ENCODE measurements at places on chromosomes 4 and X.

GRCh38 chr4:10333942-10334341 lies 123.3 kb downstream of the ZNF518B start:
- no peak for DNase-seq

- no peak for DNase-seq
Observed at GRCh38 chr4:84973856-84974255, 7.4 kb upstream of the WDFY3 start.

- DNase-seq, result no peak
Observed at GRCh38 chr4:81676537-81676936, 204.8 kb upstream of the RASGEF1B start.

- DNase-seq, result no peak
Observed at GRCh38 chrX:25941087-25941486, 197.1 kb upstream of the MAGEB18 start.

- no peak for DNase-seq
Observed at GRCh38 chrX:72176981-72177380, 4.6 kb upstream of the PIN4 start.

GRCh38 chr4:150348079-150348478 lies 233.9 kb upstream of the MAB21L2 start:
- DNase-seq, result no peak

- DNase-seq, result no peak
Observed at GRCh38 chr4:99341426-99341825, 11.1 kb downstream of the ADH1C start.

DNA sequence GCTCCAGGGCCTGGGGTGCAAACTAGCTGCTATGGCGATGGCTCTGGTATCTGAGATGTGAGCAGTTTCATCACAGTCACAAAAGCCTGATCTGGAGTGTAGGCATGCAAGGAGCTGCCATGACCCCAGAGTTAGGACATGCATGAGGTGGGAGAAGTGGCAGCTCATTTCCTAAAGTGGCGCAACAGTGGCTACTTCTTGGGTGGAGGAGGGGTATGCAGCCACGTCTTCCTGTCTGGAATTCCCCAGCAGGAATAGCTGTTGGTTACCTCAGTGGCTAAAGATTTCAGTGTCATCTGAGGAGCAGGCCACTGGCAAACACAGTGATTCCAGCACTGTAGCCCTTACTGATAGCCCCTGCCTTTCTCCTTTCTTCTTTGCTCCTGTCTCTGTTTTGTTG lies 1382.5 kb downstream of the C4orf33 start:
- DNase-seq, result no peak

DNA sequence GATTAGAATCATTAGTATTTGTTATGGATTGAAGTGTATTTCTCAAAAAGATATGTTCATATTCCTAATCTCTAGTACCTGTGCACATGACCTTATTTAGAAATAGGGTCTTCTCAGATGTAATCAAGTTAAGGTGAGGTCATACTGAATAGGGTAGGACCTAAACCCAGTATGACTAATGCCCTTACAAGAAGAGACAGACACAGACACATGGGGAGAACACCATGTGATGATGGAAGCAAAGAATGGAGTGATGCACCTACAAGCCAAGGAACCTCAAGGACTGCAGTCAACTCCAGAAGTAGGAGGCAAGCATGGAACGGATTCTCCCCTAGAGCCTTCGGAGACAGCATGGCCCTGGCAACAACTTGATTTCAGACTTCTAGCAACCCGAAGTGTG lies 31.4 kb downstream of the OTUD4 start:
- no peak for DNase-seq

- no peak for DNase-seq
Observed at GRCh38 chr4:80229590-80229989, 32.3 kb downstream of the PRDM8 start.

GRCh38 chr4:86908251-86908657 lies 16.0 kb upstream of the C4orf36 start:
- DNase-seq, result no peak

GRCh38 chr4:67874986-67875385 lies 8.8 kb downstream of the TMPRSS11D start:
- DNase-seq, result no peak

- DNase-seq, result no peak
Observed at GRCh38 chr4:125313989-125314667, 627 bp upstream of the FAT4 start.

- DNase-seq, result no peak
Observed at GRCh38 chrX:10486373-10486772, 134.0 kb downstream of the MID1 start.

DNA sequence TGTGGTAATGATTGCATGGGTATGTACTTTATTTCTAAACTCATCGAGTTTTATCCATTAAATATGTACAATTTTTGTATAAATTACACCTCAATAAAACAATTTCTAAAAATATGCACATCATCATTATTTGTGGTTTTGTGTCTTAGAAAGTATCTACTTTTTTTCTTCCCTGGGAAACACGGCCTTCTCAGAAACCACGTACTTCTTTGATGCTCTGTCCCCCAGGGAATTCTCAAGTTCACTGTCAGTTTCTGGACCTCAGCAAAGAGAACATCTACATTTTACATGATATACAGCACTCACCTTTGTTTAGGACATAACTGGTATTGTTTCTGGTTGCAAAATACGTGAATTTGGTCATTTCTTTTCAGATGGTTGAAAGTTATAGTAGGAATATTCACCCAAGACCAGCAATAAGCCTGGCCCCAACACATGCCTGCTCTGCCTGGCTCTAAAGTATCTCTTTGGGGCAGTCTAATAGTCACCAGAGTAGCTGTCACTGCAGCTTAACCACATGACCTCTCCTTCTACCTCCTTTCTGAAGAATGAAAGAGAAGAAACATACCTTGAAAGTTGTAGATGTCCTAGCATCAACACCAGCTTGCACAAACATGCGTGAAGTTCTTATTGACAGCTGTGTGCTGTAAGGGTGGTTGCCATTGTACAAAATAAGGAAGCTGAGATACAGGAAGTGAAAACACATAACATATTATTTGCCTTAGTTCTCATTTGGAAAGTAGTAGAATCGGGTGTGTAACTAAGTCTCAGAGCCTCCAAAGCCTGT lies 48.4 kb upstream of the SPANXN4 start:
- DNase-seq, result no peak

DNA sequence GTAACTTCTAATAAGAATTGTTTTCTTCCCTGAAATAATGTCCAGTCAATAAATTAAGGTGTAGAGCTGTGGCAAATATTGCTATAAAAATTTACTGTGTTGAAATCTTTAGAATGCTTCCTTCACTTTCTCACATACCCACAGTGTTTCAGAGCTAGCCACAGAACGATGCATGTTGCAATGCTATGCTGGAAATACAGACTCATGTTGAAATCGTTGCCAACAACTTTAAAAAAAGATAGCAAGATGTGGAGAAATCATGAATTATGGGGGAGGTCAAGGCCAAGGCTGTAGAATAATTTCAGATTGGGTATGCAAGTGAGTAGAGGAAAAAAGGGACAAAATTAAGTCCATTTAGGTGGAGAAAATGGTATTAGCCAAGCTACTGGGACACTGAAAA lies 204.8 kb downstream of the VEGFC start:
- no peak for DNase-seq

- DNase-seq, result no peak
Observed at GRCh38 chr4:4694296-4694772, 152.5 kb upstream of the STX18 start.

GRCh38 chrX:148380650-148381561 lies 119.5 kb upstream of the AFF2 start:
- DNase-seq, result no peak

GRCh38 chrX:10326578-10326977 lies 169.8 kb downstream of the CLCN4 start:
- DNase-seq, result no peak

DNA sequence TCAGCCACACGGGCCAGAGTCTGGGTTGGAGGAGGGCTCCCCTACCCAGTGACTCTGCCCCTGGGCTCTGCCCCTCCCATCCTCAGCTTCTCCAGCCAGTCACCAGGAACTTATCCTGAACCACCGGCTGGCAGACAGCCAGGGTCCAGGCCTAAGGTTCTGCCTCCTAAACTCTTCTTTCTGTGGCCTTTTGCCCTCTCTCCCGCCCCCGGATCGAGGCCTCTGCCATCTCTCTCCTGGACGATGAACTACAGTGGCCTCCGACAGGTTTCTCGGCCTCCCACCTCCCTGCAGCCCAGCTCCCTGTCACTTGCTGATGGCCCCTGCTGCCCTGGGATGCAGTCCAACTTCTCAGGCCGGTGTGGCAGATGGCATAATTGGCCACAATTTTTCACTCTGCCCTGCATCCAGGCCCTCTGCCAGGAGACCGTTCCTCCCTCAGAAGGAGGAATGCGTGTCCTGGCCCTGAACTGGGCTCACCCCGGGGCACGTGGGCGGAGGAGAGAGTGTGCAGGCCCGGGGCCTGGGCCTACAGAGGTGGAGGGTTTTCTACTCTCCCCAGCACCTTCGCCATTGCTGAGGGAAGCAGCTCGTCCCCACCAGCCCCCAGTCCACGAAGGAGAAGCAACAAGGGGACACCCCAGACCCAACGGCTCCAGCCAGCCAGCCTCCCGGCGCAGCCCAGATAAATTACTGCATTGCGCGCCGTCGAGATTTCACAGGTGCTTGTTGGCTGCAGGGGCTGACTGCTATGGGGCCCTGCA lies 81.9 kb upstream of the LRPAP1 start:
- no peak for DNase-seq

GRCh38 chr4:166662266-166662843 lies 571.9 kb downstream of the SPOCK3 start:
- DNase-seq, result no peak

All from frontal cortex (tissue), 4 donors.